ENCODE measurements at places on chromosomes 5 and 9. TPM values are rescaled to one million over a fixed set of nuclear protein-coding genes. Genes with fewer than 3 reads are reported as not detected.

The S1PR3 gene
- 9.9 TPM for total RNA-seq

The MYMK gene
- total RNA-seq, result not detected

DNA sequence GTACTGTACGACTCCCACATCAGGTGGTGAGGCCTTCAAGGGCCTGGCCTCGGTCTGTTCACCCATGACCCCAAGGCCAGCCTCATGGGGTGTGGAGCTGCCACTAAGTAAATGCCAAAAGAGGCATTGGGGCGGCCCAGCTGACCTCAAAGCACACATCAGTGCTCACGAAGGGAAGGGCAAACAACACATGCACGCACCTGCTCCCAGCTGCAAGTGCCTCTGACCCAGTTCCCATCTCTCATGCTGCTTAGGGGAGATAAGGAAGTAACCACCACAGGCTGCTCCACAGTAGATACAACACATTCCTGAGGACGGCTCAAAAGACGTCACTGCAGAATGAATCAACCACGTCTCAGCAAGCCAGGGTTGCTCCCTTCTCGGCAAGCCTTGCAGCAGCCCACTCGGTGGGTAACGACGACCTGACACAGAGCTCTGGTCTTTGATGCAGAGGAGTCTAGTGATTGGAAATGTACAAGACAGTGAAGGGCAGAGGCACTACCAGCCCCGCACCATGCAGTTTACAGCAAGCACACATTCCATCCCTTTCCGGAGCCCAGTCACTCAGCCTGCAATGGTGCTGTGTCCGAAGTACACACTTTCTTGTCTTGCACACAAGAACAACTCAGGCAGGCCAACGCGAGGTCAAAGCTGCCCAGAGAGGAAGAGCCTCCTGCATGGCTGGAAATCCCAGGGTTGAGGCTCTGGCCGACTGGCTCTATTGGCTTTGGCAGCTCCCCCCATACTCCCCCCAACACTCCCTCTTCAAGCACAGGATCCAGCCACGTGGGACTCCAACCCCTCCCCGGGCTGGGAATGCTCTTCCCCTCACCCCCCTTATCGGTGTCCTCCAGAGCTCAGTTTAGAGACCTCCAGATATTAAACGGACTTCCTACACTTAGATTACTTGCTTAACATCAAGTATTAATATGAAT lies 31.8 kb downstream of the FABP6 start:
- no peak for DNase-seq

DNA sequence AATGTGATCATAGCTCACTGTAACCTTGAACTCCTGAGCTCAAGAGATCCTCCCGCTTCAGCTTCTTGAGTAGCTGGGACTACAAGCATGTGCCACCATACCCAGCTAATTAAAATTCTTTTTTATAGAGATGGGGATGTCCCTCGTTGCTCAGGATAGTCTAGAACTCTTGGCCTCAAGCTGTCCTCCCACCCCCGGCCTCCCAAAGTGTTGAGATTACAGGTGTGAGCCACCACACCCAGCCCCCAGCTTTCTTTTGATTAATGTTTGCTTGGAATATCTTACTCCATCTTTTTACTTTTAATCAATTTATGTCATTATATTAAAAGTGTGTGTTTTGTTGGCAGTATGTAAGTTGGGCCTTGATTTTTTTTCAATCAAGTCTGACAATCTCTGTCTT lies 59.4 kb upstream of the EXOC3 start:
- DNase-seq, result no peak

DNA sequence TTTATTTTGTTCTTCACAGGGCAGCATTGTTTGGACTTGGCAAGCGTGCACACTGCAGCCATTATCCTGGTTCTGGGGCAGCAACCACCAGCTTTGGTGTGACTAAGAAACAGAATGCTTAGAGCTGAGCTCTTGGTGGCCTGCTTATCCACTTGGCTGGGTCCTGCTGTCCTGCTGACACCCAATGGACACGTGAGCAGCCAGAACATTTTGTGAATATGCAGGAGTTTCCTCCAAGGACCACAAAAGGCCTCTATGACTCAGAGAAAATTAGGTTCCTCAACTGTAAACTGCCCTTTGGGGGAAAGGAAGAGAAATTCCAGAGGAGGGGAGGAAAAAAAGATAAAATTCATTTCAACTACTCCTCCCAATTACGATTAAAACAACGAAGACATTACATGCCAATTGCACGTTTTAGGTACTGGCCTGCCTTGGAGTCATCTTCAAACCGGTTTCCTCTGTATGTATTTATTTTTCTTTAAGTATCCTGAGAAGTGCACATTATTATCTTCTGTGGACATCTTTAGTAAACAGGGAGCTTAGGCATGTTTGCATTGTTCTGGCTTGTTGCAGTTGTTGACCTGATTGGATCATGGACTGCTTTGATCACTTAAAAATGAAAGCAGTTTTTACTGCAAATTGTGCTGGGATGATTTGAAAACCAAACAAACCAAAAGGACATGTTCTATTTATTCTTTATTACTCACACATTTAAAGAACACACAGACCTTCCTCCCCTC lies 82.3 kb upstream of the TLE4 start:
- no peak for DNase-seq

DNA sequence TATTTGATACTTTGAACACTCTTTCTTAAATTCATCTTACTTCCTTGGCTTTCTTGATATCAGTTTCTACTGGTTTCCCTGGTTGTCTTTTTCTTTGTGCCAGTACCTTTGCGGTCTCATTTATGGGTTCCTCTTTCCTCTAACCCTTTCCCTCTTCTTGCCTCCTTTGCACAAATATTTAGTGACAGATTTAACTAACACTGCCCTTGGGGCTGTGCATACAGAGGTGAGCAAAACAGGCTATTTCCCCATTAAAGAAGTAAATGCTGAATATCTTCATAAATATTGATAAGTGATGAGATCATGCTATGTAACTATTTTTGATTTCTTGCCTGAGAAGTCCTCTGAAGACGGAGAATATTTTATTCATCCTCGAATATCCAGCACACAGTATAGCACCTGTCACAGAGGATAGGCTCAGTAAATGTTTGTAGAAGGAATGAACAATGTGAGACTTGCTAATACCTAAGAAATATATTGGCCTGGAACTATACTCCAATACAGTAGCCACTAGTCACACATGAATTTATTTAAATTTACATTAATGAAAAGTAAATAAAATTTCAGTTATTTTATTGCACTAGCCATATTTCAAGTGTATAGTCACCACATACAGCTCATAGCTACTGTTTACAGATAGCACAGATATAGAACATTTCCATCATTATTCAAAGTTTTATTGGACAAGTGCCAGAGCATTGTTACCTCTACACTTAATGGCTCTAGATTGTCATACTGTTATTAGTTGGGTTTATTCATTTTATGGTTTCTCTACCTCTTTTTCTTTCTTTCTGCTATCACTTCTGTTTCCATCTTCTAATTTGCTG lies 90.4 kb downstream of the RIC1 start:
- DNase-seq, result no peak
